ENCODE measurements at places on chromosomes 1 and 21. TPM values are rescaled to one million over a fixed set of nuclear protein-coding genes. Genes with fewer than 3 reads are reported as not detected.

DNA sequence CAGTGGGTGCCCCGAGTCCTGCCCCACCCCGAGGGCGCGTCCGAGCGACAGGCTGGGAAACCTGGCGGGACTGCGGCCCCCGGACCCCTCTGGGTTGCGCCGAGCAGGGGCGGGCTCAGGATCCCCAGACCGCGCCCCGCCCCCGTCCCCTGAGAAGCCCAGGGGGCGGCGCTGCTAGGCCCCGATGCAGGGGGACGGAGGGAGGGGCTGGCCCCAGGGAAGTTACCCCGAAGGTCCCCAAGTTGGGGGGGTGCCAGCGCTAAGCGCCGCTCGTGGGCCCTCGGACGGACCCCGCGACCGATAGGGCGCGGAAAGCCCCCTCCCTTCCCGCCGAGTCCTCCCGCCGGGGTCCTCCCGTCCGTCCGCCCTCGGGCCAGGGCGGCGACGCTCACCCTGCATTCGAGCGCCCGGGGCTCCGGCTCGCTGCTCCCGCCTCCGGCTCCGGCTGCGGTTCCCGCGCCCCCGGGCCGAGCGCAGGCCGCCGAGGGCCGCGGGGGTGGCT lies 414 bp downstream of the GPR153 start:
- no peaks in the 10 kb centered on the region for H3K4me1 ChIP-seq
- no peak overlapping the region for H3K27ac ChIP-seq
- H3K36me3 ChIP-seq, result no peaks in the 10 kb centered on the region
- H3K27me3 ChIP-seq, result peaks cover 20% of the 10 kb centered on the region
- DNase-seq, result peak; percentile 43
- no peak overlapping the region for H3K4me3 ChIP-seq

GRCh38 chr21:38993561-38993960 lies 187.8 kb downstream of the ETS2 start:
- H3K36me3 ChIP-seq, result no peaks in the 10 kb centered on the region
- no peak for DNase-seq
- peaks cover 26% of the 10 kb centered on the region for H3K27me3 ChIP-seq
- no peak overlapping the region for H3K27ac ChIP-seq

Gene SPOCD1
- not detected for total RNA-seq

Gene UTS2
- total RNA-seq, result 0.74 TPM

- H3K4me1 ChIP-seq, result peaks cover 22% of the 10 kb centered on the region
- DNase-seq, result peak; percentile 72
- H3K36me3 ChIP-seq, result peaks cover 2% of the 10 kb centered on the region
- peaks cover 14% of the 10 kb centered on the region for H3K27me3 ChIP-seq
- peak overlapping the region; percentile 93 for H3K4me3 ChIP-seq
These were observed 296 bp upstream of the RNPEP start for GRCh38 chr1:201982082-201982622.

Gene CCDC185
- total RNA-seq, result not detected

Gene RGS18
- not detected for total RNA-seq

DNA sequence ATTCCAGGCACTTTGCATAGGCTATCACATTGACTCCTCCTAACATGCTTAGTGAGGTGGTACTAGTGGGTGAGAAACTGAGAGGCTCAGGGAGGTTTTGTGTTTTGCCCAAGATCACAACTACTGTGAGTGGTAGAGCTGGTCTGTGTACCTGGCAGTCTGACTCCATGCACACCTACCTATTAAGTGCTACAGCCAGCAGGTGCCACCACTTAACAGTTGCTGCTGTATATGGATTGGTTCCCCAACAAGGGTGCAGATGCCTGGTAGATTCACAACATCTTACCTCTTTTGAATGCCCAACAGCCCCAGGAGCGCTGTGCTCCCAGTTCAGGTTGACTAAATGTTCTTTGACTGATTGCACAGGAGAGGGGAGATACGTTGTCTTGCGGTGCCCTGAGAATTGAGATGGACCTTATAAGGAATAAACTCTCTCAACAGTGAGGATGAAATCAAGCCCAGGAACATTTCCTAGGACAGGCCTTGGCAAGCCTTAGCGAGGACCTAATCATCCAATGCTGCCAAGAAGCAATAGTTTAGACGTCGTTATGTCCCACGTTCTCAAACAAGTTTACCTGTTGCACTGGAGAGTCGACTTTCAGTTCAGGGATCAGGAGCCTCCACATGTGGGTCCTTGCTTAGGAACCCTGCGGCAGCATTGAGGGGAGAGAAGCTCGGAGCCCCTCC lies 78.9 kb upstream of the F3 start:
- no peak overlapping the region for H3K4me3 ChIP-seq
- H3K27me3 ChIP-seq, result peaks cover 10% of the 10 kb centered on the region
- no peaks in the 10 kb centered on the region for H3K36me3 ChIP-seq
- no peaks in the 10 kb centered on the region for H3K4me1 ChIP-seq
- H3K27ac ChIP-seq, result no peak overlapping the region

Gene ACTN2
- total RNA-seq, result 0.37 TPM

Gene OR2T11
- not detected for total RNA-seq
